Stimulated activated CD4-positive, alpha-beta T cell treated with anti-CD3 and anti-CD28 coated beads, TNF-alpha, amount 100 ng/mL, for 48 hours (primary cell): ENCODE measurements at places on chromosomes 7 and 10.

DNA sequence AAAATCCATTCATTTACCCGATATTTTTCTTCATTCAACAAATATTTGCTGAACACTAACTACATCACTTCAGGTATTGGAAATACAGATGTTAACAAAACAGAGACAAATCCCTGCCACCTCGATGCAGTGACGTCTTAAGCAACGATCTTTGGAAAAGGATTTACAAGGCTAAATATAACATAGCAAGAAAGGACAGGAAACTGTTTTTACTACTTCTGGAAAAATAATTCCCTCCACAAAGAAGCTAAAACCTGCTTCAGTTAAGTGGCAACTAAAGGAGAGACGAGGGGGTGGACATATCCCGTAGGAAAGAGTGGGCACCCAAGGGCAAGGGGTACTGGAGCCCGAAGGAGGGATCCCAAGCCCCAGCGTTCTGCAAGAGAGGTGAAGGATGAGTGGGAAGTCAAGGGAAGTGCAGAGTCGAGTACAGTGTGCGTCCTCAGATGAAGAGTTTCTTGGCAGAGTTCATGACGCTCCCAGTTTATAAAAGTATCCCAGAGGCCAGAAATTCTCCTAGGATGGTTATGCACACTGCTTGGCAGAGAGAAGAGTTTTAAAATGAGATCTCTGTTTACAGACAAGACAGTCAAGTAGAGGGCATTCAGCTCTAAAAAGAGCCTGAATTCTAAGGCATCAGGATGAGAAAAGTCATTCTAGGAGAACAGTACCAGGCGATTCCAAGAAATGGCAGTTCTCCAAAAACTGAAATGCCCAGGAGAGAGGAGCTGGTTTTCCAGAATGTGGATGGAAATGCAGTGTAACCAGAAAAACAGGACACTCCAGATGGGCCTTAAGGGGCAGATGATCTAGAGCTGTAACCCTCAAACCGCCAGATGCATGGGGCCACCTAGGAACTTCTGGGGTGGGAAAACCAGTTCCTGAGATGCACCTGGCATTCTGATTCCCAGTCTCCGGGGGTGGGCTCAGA is 97.3 kb downstream of the GRB10 start:
- no peak for DNase-seq

DNA sequence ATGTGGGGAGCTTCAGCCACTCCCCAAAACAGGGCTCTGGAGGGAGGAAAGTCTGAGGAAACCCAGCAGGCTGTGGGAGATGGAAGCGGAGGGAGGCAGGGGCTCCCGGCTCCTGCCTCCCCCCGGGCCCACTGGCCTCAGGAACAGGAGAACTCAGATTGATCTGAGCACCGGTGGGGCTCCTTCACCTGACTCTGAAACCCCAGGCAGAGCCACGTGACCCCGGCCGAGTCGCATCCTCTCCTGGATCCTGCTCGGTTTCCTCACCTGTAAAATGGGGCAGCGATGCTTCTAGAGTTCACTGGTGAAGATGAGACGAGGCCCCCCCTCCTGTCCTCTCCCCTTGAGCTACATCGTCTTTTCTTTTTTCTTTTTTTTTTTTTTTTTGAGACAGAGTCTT is 33.6 kb downstream of the TCERG1L start:
- DNase-seq, result no peak

- DNase-seq, result no peak
Observed at GRCh38 chr10:78335371-78335690, 301.7 kb downstream of the RPS24 start.

DNA sequence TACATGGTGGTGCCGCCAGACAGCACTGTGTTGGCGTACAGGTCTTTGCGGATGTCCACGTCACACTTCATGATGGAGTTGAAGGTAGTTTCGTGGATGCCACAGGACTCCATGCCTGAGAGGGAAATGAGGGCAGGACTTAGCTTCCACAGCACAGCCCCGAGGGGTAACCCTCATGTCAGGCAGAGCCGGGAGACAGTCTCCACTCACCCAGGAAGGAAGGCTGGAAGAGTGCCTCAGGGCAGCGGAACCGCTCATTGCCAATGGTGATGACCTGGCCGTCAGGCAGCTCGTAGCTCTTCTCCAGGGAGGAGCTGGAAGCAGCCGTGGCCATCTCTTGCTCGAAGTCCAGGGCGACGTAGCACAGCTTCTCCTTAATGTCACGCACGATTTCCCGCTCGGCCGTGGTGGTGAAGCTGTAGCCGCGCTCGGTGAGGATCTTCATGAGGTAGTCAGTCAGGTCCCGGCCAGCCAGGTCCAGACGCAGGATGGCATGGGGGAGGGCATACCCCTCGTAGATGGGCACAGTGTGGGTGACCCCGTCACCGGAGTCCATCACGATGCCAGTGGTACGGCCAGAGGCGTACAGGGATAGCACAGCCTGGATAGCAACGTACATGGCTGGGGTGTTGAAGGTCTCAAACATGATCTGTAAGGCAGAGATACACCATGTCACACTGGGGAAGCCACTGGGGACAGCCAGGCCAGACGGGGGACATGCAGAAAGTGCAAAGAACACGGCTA is 104.6 kb upstream of the TNRC18 start:
- no peak for DNase-seq

DNA sequence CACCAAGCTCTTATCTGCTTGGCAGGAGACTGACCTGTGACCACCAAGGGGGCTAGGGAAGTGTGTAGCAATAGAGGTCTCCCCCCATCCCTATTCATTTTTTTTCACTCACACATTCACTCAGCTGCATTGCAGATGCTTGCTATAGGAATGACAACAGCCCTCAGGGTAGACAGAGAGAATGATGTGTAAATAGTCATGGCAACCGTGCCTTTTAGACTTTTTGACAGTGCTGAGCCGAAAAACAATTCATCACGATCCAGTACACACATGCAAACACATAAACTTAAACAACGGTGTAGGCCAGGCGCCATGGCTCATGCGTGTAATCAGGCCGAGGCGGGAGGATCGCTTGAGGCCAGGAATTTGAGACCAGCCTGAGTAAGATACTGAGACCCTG is 7.6 kb upstream of the ELN start:
- no peak for DNase-seq

GRCh38 chr7:12423355-12423996 is 19.8 kb upstream of the VWDE start:
- no peak for DNase-seq

DNA sequence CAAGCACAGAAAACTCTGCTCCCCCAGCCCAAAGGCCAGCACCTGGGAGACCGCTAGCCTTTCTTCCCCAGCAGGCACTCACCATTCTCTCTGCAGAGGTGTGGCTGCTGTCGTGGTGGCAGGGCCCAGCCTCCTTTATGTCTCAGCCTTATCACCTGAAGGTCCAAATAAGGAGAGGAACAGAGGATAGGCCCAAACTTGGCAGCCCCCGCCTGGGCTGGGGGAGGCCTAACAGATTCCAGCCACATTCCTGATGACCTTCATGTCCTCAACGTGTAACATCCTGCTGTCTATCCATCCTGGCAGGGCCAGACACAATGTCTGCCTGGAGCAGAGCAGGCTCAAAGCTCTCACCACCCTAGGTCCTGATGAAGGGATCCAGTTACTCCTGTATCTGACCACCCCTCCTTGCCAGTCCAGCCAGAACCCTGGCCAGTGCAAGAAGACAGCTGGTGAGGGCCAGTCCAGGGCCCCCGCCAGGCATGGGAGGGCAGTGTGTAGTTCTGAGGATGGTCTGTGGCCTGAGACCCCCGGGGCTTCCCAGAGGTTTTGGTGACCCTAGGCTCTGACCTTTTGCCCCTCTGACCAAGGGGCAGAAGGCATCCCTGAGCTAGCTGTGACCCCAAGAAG is at the start of gene MYL7:
MYL7 (minus strand) TSS at position 112 of the 630 bp plus-strand sequence; CDS start at position 85, 27 bp downstream.
- DNase-seq, result no peak

DNA sequence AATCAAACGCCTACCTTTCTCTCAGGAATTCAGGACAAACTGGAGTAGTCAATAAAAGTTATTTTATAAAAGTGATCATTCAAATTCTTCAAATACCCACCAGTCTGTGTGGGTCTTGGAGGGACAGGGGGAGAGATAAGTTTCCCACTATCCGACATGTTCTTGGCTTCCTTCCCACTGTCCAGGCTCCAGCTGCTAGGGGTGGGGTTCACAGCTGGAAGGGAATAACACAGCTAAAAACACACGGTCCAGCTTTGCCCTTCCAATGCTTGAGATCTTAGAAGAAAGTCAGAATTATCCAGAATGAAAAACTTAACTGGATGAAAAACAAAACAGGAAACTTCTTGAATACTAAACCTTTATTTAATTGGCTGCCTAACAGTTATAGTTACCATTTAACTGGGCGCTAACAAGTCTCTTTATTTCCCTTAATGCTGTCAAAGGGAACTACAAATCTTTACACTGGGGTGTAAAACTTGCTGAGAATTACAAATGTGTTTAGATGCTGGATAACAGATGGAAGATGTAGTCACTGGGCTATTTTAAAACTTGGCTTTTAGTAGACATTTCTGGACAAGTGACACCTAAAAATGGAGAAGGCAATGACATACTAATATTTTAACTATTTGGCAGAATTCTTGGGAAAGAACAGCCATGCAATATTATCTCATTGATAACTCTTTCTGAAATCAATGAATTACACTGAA is 172.8 kb upstream of the IMMP2L start:
- DNase-seq, result no peak

- DNase-seq, result no peak
Observed at GRCh38 chr10:132274986-132275385, 32.8 kb downstream of the STK32C start.

DNA sequence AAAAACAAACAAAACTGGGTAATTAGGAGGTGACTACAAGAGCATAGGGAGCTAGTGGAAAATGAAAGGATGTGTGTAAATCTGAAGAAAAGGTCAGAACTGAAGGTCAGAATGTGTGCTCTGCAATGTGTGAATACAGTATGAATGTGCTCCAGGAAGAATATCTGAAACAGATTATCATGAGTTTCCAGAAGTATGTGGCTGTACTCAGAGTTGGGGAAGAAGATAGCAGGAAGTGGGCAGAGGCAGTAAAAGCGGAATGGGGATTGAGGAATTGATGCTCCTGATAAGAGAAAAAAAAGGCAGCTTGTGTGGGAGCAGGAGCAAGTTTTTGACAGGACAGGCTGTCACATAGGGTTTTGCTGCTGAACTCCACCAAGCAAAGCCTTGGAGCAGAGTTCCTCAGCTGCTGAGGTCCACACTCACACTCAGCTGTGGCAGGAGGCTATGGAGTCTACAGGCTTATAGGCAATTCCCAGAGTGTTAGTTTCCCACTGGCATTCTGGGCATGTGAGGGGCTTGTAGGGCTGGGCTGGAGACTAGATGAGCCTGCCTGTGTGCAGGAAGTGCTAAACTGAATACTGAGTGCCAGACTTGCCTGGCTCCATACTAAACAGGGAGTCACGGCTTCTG is 22.9 kb downstream of the H2AZ2 start:
- DNase-seq, result no peak

DNA sequence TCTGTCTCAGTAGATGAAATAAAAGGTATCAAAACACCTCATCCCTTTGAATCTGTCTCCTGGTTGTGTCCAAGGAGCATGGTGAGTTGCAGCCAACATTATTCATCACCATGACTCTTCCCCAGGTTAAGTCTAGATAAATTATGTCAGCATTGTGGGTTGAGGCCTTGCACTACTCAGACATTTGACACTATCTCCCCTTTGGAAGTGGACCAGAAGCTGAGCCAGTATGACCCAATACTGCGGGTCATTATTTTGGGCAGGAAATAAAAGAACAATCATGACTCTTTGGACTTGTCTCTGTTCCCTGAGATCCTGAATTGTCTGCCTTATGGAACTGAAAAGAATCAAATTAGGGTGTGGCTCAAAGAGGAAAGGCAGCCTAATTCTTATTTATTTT is 168.2 kb upstream of the FAM171A1 start:
- DNase-seq, result no peak

DNA sequence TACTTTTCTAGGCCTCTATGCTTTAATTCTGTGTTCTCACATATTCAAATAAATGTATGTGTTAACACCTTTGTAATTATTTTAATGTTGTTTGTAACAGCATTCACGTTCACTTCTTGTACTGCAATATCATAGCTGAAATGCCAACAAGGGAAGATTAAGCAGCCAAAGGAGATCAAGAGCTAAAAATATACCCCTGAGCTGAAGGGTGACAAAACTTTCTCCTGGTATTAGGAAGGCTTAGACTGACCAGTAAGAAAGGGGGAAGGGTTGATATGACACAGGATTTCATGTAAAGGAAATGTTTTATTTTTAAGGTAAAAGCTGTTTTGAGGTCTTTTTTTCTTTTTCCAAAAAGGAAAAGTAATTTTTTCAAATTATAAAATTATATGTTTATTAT is 40.4 kb upstream of the VDAC2 start:
- DNase-seq, result no peak

- DNase-seq, result no peak
Observed at GRCh38 chr7:82106201-82106600, 336.4 kb upstream of the HGF start.

DNA sequence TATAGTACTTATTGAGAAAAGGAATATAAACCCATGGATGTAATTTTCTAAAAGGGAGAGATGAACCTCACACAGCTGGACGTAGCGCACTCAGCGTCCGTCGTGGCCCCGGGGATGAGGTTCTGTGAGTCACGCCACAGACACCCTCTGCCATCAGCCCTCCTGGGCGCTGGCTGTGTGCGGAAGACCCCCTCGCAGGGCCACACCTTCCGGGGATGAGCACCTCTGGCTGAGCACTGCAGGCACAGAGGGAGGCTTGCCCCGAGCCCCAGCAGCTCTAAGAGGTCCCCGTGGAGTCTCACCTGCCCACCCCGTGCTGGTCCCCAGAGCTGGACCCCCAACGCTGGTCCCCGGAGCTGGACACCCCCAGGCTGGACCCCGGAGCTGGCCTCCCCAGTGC is 215.8 kb downstream of the PTPRN2 start:
- no peak for DNase-seq

DNA sequence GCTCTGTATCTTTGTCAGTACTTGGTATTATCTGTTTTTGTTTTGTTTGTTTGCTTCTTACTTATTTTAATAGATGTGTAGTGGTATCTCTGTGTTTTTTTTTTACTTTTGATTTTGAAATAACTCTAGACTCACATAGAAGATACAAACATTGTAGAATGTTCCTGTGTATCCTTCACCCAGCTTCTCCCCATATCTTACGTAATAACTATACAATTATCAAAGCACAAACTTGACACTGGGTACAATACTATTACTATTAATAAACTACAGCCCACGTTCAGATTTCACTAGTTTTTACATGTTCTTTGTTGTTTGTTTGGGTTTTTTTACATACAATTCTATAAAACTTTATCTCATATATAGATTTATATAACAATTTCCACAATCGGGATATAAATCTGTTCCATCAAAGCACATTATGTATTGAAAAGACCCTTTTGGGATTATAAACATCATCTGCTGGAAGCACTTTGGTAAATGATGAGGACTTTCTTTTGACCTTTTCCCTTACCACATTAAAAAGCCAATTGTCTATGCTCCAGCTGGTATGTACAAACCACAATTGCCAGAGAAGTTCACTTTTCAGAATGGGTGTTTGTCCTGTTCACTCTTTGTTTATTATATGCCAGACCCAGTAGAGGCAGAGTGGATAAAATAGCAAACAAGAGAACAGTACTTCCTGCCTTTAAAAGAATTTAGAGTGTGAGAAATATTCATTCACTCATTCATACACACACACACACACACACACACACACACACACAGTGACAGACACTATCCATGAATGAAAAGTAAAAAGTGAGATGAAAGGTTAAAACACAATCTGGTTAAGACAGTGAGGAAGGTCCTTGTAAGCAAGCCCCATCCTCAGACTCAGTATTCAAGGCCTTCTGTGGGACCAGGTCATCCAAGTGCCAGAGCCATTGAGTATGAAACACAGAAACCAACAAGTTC is 113.0 kb downstream of the SGMS1 start:
- no peak for DNase-seq
